ENCODE measurements at places on chromosomes 1 and 21.

DNA sequence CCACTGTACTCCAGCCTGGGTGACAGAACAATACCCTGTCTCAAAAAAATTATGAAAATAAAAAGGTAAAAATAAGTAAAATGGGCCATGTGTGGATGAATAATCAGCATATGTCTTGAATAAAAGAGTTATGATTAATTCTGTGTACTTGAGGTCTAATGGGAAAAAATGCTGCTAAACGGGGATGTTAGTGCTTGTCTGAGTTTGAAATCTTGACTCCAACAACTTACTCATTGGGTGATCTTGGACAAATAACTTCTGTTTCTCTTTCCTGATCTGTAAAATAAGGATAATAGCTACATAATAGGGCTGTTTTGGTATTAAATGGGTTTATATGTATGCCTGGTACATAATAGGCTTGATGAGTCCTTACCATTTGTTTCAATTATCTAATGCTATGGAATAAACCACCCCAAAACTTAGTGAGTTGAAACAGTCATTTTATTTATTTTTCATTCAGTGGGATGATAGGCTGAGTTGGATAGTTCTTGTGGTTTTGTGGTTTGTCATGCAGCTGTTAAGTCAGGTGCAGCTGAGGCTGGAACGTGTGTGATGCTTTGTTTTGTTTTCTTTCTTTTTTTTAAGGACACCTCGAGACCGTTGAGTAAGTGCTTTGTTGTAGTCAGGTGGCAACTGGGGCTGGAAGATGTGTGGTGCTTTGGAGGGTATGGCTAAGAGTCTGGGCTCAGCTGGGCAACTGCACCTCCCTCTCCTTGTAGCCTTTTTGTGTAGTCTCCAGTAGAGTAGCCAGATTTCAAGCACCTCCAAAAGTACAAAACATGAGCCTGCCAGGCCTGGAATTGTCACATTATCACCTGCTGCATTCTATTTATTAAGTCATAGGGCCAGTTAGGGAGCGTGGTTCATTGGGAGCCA, 4.9 kb downstream of the MDM4 start:
- peak; percentile 60 for DNase-seq

DNA sequence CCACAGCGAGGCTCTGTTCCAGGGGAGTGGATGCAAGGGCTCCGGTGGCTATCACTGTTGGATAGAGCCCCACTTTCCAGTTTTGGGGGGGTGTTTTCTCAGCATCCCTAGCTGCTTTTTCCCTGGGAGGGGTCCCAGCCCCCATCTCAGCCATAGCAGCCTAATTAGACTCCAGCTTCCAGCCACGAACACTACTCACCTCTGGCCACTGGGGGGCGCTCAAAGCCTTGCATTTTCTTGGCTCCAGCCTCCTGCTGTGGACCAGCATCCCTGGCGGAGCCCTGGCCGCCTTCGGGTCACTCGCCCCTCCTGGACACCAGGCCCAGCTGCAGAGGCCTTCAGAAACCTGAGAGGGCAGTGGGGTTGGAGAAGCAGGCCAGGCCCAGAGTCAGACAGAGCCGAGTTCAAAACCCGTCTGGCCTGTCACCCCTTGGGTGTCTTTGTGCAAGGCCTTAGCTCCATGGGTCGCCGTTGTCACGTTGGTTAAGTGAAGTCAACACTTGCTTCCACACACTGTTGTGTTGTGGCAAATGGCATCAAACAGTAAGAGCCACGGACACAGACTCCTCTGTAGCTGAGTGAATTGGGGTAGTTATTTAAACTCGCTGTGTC, 93.5 kb upstream of the ACTL8 start:
- DNase-seq, result peak; percentile 31

GRCh38 chr1:14681182-14681581, 82.7 kb downstream of the KAZN start:
- DNase-seq, result no peak

DNA sequence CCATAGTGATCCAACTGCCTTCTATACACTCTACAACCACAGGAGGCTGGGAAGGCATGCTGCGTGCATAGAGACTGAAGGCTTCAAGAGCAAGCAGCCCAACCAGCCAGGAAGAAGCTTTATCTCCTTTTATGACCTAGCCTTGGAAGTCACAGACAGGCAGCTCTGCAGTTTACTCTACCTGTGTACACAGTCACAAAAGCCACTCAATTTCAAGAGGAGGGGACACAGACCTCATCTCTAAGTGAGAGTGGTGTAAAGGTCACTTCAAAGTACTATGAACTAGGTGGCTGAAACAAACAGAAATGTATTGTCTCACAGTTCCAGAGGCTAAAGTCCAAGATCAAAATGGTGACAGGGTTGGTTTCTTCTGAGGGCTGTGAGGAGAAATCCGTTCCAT, 69.6 kb upstream of the GJB5 start:
- DNase-seq, result no peak

- DNase-seq, result no peak
Measured at GRCh38 chr1:182629499-182630096, 25.4 kb upstream of the RGS16 start.

DNA sequence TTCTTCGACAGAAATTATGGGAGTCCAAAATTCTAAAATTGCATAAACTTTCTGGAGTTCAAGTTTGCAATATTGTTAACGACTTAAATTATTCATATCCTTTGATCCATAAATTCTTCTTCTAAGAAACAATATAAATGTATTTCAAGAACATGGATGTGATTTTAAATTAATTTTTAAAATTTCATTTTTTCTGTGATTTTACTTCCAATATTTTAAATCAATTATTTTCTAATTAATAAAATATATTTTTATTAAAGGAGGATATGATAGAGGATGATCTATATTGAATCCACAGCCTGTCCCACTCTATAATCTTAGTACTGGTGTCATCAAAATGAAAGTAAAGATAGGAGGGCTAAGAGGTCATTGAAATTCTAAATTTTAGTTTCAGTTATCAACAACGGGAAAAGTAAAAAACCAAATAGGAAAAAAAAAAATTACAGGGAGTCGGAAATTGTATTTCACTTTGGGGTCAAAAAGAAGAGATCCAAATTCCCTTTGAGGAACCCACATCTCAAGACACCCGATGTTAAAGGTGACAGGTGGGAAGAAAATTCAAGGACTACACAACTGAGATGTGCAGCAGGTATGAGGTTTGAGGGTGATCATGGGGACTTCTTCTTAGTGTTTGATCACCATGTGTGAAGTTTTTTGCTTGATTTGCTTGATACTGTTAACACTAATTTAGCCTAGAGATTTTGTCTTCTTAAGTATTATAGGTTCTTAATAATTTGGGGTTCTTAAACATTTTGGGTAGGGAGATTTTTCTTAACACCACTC, 154.8 kb upstream of the RGS18 start:
- no peak for DNase-seq

DNA sequence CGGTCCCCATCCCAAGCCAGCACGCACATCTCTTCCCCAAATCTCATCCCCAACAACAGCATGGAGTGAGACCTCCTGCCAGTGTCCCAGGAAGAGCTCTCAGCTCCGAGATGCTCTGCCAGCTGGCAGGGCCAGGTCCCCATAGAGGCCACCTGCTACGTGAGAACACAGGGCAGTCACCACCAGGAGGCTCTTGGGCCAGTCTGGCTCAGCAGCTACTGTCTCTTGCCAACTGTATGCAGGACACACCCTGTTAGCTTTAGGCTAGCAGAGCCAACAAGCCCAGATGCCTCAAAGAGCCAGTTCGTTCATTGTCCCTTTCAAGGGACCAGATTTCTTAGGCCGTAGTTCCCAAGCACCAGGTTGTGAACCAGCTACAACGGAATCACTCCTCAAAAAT, 36.9 kb downstream of the FBXO2 start:
- no peak for DNase-seq

DNA sequence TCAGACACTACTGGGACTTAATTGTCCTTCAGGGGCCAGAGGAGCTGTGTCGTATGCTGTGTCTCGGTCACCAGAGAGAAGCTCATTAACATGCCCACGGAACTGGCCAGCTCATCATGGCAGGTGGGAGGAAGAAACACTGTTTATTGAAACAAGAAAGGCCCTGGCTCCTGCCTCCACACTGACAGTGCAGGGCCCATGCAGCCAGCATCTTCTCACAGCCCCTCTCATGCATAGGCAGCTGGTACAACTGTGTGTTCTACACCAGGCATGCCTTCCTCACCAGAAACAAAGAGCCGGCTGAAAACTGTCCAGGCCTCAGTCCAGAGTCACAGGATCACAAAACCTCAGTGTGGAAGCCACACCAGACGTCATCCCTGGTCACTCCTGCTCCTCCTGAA, 106.0 kb downstream of the UBE2U start:
- no peak for DNase-seq

- DNase-seq, result peak; percentile 37
Measured at GRCh38 chr1:214224611-214225354, 56.2 kb upstream of the SMYD2 start.

Measured in amniotic epithelial cell (primary cell).